CD4-positive, alpha-beta T cell (primary cell): ENCODE measurements at places on chromosomes 4 and X. TPM values are rescaled to one million over a fixed set of nuclear protein-coding genes. Genes with fewer than 3 reads are reported as not detected.

GRCh38 chr4:156999175-156999517, 27.5 kb upstream of the PDGFC start:
- no peaks in the 10 kb centered on the region for H3K36me3 ChIP-seq
- no peak overlapping the region for H3K4me3 ChIP-seq
- H3K4me1 ChIP-seq, result no peaks in the 10 kb centered on the region
- H3K27ac ChIP-seq, result no peak overlapping the region

PFKFB1 gene
- 0.49 TPM for total RNA-seq

DNA sequence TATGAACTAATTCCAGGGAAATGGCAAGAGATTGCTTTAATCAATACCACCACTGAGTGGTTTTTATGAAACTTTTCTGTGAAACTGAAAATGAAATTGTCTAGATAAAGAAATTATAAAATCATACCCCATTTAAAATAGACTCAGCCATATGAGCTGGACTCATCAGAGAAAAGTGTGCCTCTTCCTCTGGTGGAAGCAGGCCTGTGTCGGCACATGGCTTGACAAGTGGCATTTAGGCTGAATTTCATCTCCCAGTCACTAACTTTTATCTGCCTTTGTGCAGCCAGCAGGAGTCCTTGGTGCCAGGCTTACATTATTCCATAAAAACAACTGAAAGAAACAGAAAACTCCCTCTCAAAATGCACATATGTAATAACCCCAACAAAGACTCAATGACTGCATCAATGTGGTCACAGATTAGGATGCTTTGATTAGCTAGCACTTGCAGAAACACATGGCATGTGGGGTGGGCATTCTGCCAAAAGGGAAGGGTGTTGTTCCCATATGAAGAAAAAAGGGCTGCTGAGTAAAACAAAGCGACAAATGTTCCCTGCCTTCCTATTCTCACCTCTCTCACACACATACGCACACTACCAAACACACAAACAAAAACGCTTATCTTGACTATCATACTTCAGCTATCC, 232.3 kb downstream of the PABPC4L start:
- H3K4me1 ChIP-seq, result no peaks in the 10 kb centered on the region
- no peaks in the 10 kb centered on the region for H3K36me3 ChIP-seq
- H3K27ac ChIP-seq, result no peak overlapping the region
- H3K4me3 ChIP-seq, result no peak overlapping the region
- no peak for DNase-seq
- no peaks in the 10 kb centered on the region for H3K27me3 ChIP-seq

GRCh38 chr4:5712517-5712916, 1.5 kb downstream of the EVC start:
- no peaks in the 10 kb centered on the region for H3K36me3 ChIP-seq
- no peak overlapping the region for H3K27ac ChIP-seq
- peaks cover 23% of the 10 kb centered on the region for H3K27me3 ChIP-seq
- peaks cover 8% of the 10 kb centered on the region for H3K4me1 ChIP-seq
- DNase-seq, result no peak
- no peak overlapping the region for H3K4me3 ChIP-seq

RAI2 gene
- total RNA-seq, result 2.0 TPM

DNA sequence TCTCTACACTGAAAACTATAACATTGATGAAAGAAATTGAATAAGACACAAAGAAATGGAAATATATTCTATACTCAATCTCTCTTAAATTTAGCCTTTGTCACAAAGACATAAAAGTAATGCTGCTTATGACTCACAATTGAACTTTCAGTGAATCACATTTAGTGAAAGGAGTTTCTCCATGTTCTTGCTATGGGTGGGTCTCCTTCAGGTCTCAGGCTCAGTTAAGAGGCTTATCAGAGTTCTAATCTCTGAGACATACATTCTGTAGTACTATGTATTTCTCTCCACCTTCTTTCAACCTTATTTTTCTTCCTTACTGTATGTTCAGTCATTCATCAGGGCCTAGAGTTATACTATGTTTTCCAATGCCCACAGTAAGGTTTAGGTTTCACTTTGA, 220.9 kb downstream of the DTHD1 start:
- no peak for DNase-seq
- H3K4me1 ChIP-seq, result no peaks in the 10 kb centered on the region
- H3K27ac ChIP-seq, result no peak overlapping the region
- no peaks in the 10 kb centered on the region for H3K36me3 ChIP-seq
- H3K27me3 ChIP-seq, result no peaks in the 10 kb centered on the region

DNA sequence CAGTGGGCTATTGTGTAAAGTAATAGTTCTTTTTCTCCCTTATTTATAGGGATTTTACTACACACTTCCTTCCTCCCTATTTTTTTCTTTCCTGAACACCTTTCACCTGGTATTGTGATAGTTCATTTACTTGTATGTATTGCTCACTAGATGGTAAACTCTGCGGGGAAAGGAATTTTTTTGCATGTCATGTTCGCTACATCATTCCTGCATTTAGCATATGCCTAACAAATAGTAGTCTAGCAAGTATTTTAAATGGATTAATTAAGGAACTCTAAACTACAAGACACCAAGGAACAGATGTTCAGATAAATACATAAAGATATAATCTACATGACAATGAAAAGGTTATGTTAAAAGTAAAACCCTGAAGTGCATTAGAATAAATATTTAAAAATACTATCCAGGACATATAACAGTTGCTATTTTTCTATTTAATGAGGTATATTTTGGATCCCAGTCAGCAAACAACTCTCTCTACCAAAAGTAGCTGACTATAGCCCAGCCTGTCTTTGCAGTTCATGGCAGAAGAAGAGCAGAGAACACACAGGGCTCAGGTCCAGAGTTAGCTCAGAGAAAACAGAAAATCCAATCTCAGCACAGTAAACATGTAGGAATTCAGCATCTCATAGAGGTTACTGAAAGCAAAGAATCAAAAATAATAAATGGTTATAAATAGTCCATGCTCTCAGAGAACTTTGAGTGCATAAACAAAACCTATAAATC, 87.8 kb downstream of the PACRGL start:
- H3K36me3 ChIP-seq, result no peaks in the 10 kb centered on the region
- H3K4me3 ChIP-seq, result no peak overlapping the region
- no peaks in the 10 kb centered on the region for H3K4me1 ChIP-seq
- H3K27ac ChIP-seq, result no peak overlapping the region
- DNase-seq, result no peak
